ENCODE measurements at places on chromosomes 13 and 19. TPM values are rescaled to one million over a fixed set of nuclear protein-coding genes. Genes with fewer than 3 reads are reported as not detected.

GRCh38 chr13:98201984-98202383 lies 24.9 kb upstream of the RNF113B start:
- no peak overlapping the region for H3K4me3 ChIP-seq
- H3K27ac ChIP-seq, result no peak overlapping the region
- no peaks in the 10 kb centered on the region for H3K36me3 ChIP-seq
- DNase-seq, result no peak

SMIM17 gene
- not detected for total RNA-seq

DNA sequence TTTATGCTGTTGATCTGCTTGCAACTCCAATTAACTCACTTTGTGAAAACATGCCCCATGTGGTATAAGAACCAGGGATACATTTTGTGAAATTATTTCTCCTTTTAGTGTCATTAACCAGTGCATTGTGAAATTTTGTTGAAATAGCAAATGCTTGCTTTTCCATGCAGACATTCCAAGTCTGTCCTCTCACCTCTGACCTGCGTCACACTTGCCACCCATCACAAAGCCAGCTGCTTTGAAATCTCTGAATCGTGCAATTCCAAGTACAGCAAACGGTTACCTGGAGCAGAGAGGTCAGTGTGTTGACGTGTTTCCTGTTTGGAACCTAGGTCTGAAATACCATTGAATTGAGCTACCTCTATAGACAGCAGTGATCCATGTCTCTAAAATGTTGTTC lies 4.9 kb upstream of the SLC25A15 start:
- no peak for DNase-seq
- no peak overlapping the region for H3K27ac ChIP-seq
- H3K4me3 ChIP-seq, result no peak overlapping the region
- no peaks in the 10 kb centered on the region for H3K27me3 ChIP-seq
- no peaks in the 10 kb centered on the region for H3K4me1 ChIP-seq
- H3K36me3 ChIP-seq, result no peaks in the 10 kb centered on the region

DNA sequence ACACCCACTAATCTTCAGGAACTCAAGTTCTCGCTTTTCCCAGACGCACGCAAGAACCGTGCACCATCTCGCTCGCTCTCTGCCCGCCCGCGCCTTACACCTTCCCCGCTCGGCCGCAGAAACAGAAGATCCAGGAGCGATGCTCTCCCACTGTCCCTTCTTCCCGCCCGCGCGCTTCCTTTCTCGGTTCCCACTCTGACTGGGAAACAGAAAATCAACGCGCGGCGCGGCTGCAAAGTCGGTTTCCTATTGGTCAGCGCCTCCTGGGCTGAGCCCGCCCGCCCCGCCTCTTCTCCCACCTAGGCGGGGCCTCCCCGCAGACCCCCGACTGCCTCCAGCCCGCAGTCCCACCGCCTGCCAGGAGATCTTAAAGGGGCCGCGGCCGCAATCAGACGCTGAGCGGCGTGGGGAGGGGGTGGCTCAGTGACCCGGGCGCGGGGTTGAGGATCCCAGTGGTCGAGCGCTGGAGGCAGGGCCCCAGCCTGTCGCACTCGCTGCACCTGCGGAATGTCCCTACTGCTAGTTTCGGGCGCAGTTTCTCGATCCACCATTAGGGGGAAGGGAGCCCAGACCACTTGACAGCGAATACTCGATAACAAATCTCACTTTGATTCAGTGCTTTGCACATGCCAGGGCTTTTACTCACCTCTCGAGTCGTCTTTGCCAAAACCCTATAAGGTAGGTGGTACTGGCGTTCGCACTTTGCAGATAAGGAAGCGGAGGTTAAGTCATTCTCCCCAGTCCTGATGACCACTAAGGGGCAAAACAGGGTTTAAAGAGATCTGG lies 700 bp upstream of the SLC25A23 start:
- no peaks in the 10 kb centered on the region for H3K36me3 ChIP-seq
- no peaks in the 10 kb centered on the region for H3K4me1 ChIP-seq
- peak; percentile 97 for DNase-seq

- H3K27me3 ChIP-seq, result no peaks in the 10 kb centered on the region
- H3K36me3 ChIP-seq, result no peaks in the 10 kb centered on the region
- no peak overlapping the region for H3K27ac ChIP-seq
- DNase-seq, result no peak
- no peaks in the 10 kb centered on the region for H3K4me1 ChIP-seq
Observed at GRCh38 chr19:8702350-8702749, 3.8 kb upstream of the ACTL9 start.

GRCh38 chr13:51882570-51883225 lies 20.9 kb downstream of the CCDC70 start:
- H3K4me1 ChIP-seq, result no peaks in the 10 kb centered on the region
- no peaks in the 10 kb centered on the region for H3K27me3 ChIP-seq
- no peaks in the 10 kb centered on the region for H3K36me3 ChIP-seq
- H3K4me3 ChIP-seq, result no peak overlapping the region
- no peak overlapping the region for H3K27ac ChIP-seq
- DNase-seq, result no peak

- H3K27me3 ChIP-seq, result no peaks in the 10 kb centered on the region
- H3K4me3 ChIP-seq, result no peak overlapping the region
- no peak for DNase-seq
- H3K27ac ChIP-seq, result no peak overlapping the region
- no peaks in the 10 kb centered on the region for H3K4me1 ChIP-seq
- no peaks in the 10 kb centered on the region for H3K36me3 ChIP-seq
Observed at GRCh38 chr13:79382545-79383275, 23.3 kb downstream of the RBM26 start.

PCDH8 gene
- total RNA-seq, result 0.62 TPM

DNA sequence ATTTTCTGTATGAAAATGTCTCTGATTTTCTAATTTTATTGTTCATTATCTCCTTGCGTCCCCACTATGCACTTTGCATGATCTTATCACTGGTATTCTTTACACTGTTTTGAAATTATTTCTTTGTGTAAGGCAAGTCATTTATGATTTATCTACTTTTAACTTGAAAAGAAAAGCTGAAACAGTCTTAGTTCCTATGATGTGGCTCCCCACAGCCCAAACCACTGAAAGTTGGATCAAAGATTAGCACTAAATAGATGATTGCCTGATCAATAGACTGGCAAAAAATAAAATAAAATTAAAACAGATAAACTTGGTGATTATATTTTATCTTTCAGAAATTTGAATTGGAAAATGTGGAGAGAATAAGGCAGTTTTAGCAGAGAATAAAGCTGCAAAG lies 1101.9 kb downstream of the PCDH9 start:
- no peak for DNase-seq
- no peaks in the 10 kb centered on the region for H3K27me3 ChIP-seq
- no peak overlapping the region for H3K4me3 ChIP-seq
- no peaks in the 10 kb centered on the region for H3K4me1 ChIP-seq

DNA sequence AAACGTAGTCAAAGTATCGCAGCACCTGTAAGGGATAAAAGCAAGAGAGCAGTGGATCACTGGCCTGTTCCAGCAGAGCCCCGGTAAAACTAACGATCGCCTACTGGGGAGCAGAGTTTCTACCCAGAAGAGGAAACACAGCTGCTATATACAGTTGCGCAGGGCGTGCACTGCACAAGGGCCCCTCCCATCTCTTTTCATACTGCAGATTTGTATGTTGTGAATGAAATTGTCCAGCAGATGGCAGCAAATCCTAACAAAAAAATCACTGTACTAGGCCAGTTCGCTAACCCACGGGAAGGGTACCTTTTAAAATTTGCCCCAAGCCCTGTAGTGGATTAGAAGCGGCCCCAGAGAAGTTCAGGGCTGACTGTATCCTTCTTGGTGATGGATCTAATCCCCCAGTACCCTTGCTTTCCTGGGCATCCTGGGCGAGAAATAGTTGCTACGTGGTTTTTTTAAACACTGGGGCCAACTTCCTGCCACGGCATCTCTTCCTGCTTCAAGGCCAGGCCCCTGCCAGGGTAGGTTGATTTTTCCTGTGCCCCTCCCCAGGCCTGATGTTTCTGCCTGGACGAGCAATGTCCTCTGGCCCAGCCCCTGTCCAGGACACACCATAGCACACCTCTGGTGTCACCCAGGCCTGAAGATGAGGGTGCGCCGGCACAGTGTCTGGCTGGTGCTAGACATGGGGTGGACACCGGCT lies 127.0 kb downstream of the IER2 start:
- no peaks in the 10 kb centered on the region for H3K27me3 ChIP-seq
- H3K4me3 ChIP-seq, result no peak overlapping the region
- H3K36me3 ChIP-seq, result no peaks in the 10 kb centered on the region
- H3K27ac ChIP-seq, result no peak overlapping the region

DNA sequence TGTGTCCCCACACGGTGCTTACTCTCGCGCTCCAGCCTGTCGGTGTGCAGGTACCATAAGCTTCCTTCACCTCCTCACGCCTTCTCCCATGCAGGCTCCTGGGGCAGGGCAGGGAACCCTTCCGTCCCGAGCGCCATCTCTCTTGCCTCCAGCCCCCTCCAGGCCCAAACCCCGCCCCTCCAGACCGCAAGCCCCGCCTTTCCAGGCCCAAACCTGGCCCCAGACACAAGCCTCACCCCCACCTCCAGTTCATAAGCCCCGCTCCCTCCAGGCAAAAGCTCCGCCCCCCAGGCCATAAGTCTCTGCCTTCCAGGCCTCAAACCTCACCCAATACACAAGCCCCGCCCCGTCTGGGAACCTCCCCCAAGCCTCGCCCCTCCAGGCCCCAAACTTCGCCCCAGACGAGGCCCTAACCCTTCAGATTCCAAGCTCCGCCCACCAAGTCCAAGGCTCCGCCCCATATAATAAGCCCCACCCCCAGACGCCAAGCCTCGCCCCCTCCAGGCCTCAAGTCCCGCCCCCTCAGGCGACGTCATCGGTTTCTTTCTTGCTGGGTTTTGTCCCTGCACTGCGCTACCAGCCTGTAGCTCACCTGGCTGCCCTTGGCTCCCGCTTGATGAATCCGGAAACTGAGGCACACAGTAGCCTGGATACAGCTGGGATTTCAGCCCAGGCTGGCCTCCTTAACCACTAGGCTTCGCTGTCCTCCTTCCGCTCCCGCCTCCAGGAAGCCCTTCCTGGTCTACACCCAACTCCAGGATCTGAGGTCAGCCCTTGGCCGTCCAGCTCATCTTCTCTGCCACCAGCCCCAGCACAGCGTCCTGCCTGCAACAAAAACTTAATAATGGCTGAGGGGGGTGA lies 16.1 kb downstream of the MKNK2 start:
- H3K4me3 ChIP-seq, result no peak overlapping the region
- H3K36me3 ChIP-seq, result no peaks in the 10 kb centered on the region
- H3K4me1 ChIP-seq, result no peaks in the 10 kb centered on the region
- DNase-seq, result no peak

DNA sequence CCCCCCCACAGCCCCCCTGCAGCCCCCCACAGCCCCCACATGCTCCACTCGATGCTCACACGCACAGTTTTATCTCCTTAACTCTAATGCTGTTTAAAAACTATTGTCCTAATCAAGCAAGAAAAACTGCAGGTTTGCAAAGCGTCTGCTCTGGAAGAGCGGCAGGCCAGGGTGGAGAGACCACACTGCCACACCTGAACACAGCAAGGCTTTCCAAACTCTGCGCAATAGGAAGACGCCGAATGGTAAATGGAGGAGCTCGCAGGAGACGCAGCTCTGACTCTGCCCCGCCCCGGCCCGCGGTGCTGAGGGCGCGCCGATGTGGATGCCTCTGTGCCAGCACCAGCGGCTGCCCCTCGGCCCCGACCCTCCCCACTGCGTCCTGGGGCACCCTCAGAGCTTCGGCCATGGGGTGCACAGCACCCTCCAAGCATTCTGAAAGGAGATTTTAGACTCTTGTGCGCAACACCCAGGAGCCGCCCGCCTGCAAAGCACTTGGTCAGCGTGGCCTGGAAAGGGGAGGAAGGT lies 32.4 kb downstream of the RASA3 start:
- no peaks in the 10 kb centered on the region for H3K36me3 ChIP-seq
- H3K4me3 ChIP-seq, result no peak overlapping the region
- no peaks in the 10 kb centered on the region for H3K27me3 ChIP-seq
- no peaks in the 10 kb centered on the region for H3K4me1 ChIP-seq
- DNase-seq, result peak; percentile 27

LRRC63 gene
- total RNA-seq, result not detected

GRCh38 chr19:6018786-6019185 lies 40.8 kb upstream of the RANBP3 start:
- no peaks in the 10 kb centered on the region for H3K4me1 ChIP-seq
- no peaks in the 10 kb centered on the region for H3K36me3 ChIP-seq
- no peak for DNase-seq

GRCh38 chr13:51000571-51001260 lies 91.1 kb downstream of the RNASEH2B start:
- H3K36me3 ChIP-seq, result no peaks in the 10 kb centered on the region
- peaks cover 3% of the 10 kb centered on the region for H3K4me1 ChIP-seq
- no peak overlapping the region for H3K27ac ChIP-seq

GRCh38 chr13:100630555-100630954 lies 42.0 kb upstream of the GGACT start:
- H3K27me3 ChIP-seq, result no peaks in the 10 kb centered on the region
- no peaks in the 10 kb centered on the region for H3K36me3 ChIP-seq
- no peaks in the 10 kb centered on the region for H3K4me1 ChIP-seq
- H3K27ac ChIP-seq, result no peak overlapping the region
- DNase-seq, result no peak
